ENCODE measurements at places on chromosomes 1 and 21. TPM values are rescaled to one million over a fixed set of nuclear protein-coding genes. Genes with fewer than 3 reads are reported as not detected.

AGBL4 gene
- polyA plus RNA-seq, result not detected

TFF3 gene
- polyA plus RNA-seq, result 21.7 TPM

PLPPR4 gene
- 0.22 TPM for polyA plus RNA-seq

IPO13 gene
- 7.1 TPM for polyA plus RNA-seq

TCHHL1 gene
- not detected for polyA plus RNA-seq

KIF2C gene
- polyA plus RNA-seq, result 0.45 TPM

TCP10L gene
- 0.40 TPM for polyA plus RNA-seq

WNT4 gene
- polyA plus RNA-seq, result 0.24 TPM

AMY1A gene
- not detected for polyA plus RNA-seq

MROH9 gene
- not detected for polyA plus RNA-seq

NTNG1 gene
- polyA plus RNA-seq, result 0.07 TPM

APH1A gene
- 81.4 TPM for polyA plus RNA-seq

CHRM3 gene
- 0.59 TPM for polyA plus RNA-seq

KRTAP13-2 gene
- polyA plus RNA-seq, result not detected

MANEAL gene
- polyA plus RNA-seq, result 0.56 TPM

GBP6 gene
- polyA plus RNA-seq, result 0.22 TPM

KCTD3 gene
- 21.1 TPM for polyA plus RNA-seq

WNT3A gene
- polyA plus RNA-seq, result 0.03 TPM

HNRNPR gene
- polyA plus RNA-seq, result 101 TPM

THEM5 gene
- not detected for polyA plus RNA-seq

CBS gene
- polyA plus RNA-seq, result 25.7 TPM

PTGS2 gene
- polyA plus RNA-seq, result 30.0 TPM

SLC1A7 gene
- polyA plus RNA-seq, result 0.03 TPM

PTCH2 gene
- polyA plus RNA-seq, result 0.37 TPM

PROK1 gene
- 5.1 TPM for polyA plus RNA-seq

UMODL1 gene
- not detected for polyA plus RNA-seq

TBX19 gene
- polyA plus RNA-seq, result 0.79 TPM

SDC3 gene
- 29.0 TPM for polyA plus RNA-seq

KRTAP19-3 gene
- polyA plus RNA-seq, result not detected

CFAP141 gene
- not detected for polyA plus RNA-seq

FCRL5 gene
- polyA plus RNA-seq, result 0.24 TPM

MPL gene
- 0.08 TPM for polyA plus RNA-seq

PLPPR5 gene
- not detected for polyA plus RNA-seq

KCNJ15 gene
- 6.6 TPM for polyA plus RNA-seq

PBXIP1 gene
- 38.6 TPM for polyA plus RNA-seq

KLHDC9 gene
- polyA plus RNA-seq, result 9.0 TPM

PLA2G2C gene
- not detected for polyA plus RNA-seq

ARHGAP30 gene
- 2.3 TPM for polyA plus RNA-seq

ELAPOR1 gene
- 71.0 TPM for polyA plus RNA-seq

LCE6A gene
- polyA plus RNA-seq, result not detected

KCNC4 gene
- 4.3 TPM for polyA plus RNA-seq

ANGPTL1 gene
- polyA plus RNA-seq, result 9.4 TPM

C8B gene
- not detected for polyA plus RNA-seq

CRP gene
- 4.6 TPM for polyA plus RNA-seq

NBPF6 gene
- not detected for polyA plus RNA-seq

ANKRD34A gene
- polyA plus RNA-seq, result 0.21 TPM

ENO1 gene
- polyA plus RNA-seq, result 789 TPM

OR2T2 gene
- polyA plus RNA-seq, result not detected

MTARC1 gene
- 18.2 TPM for polyA plus RNA-seq

PLCH2 gene
- polyA plus RNA-seq, result 0.45 TPM

OLFML2B gene
- polyA plus RNA-seq, result 6.6 TPM

NEXN gene
- polyA plus RNA-seq, result 44.6 TPM

COL11A1 gene
- polyA plus RNA-seq, result 0.11 TPM

SELE gene
- polyA plus RNA-seq, result 0.87 TPM

CELA2B gene
- polyA plus RNA-seq, result not detected

PLEKHG5 gene
- polyA plus RNA-seq, result 1.7 TPM

PWP2 gene
- polyA plus RNA-seq, result 5.0 TPM

CFHR4 gene
- not detected for polyA plus RNA-seq

PDZK1 gene
- polyA plus RNA-seq, result 0.07 TPM

Measured in adipose tissue (tissue), 3 donors.